ENCODE measurements at places on chromosomes 12 and 14.

DNA sequence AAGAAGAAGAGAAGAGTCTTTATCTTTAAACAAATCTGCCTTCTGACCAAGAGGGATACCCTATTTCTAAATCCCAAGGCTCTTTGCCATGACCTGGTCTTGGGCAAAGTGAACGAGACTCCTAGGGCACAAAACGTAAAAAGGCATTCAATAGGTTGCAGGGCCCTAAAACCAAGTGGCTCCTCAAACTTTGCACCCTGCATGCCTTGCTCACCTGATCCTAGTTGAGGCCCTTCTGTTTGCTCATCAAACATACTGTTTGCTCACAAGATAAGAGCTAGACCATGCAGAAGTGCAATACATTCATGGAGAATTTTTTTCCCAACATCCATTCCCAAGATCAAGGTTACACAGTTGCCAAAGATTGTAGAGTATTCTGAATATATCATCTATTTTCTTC is 7.9 kb upstream of the PRH1 start:
- no peak for DNase-seq

DNA sequence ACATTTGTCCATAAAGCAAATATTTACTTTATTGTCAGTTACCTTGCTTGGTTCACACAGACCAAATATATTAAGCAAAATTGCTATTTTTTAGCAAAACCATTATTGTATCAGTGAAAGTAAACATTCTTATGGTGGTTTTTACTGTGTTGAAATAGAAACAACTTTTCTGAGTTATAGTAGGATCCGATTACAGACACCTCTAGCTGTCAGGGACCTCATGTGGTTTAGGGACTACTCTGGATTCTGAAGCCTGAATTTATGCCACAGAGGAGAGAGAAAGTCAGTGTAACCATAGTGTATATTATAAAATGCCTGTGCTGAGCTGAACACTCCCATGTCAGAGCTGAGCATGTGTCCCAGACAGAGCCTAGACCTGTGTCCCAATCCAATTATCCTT is 287.5 kb downstream of the FLRT2 start:
- DNase-seq, result no peak

- no peak for DNase-seq
These were observed 97.6 kb upstream of the ZDHHC17 start for GRCh38 chr12:76666290-76666835.

DNA sequence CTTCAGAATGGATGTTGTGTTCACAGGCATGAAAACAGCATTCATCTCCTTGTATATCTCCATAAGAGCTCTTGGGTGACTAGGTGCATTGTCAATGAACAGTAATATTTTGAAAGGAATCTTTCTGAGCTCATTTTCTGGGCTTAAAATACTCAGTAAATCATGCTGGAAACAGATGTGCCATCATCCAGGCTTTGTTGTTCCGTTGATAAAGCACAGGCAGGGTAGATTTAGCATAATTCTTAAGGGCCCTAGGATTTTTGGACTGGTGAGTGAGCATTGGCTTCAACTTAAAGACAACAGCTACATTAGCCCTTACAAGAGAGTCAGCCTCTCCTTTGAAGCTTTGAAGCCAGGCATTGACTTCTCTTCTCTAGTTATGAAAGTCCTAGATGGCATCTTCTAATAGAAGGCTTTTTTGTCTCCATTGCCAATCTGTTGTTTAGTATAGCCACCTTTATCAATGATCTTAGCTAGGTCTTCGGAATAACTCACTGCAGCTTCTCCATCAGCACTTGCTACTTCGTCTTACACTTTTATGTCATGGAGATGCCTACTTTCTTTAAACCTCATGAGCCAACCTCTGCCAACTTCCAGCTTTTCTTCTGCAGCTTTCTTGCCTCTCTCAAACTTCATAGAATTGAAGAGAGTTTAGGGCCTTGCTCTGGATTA is 79.6 kb upstream of the PSMA6 start:
- no peak for DNase-seq

- peak; percentile 78 for DNase-seq
These were observed 721 bp downstream of the CABP1 start for GRCh38 chr12:120640861-120641833.

GRCh38 chr12:32155961-32156529 is 49.4 kb downstream of the BICD1 start:
- no peak for DNase-seq

- no peak for DNase-seq
These were observed 37.4 kb upstream of the NKX2-8 start for GRCh38 chr14:36619853-36620252.

DNA sequence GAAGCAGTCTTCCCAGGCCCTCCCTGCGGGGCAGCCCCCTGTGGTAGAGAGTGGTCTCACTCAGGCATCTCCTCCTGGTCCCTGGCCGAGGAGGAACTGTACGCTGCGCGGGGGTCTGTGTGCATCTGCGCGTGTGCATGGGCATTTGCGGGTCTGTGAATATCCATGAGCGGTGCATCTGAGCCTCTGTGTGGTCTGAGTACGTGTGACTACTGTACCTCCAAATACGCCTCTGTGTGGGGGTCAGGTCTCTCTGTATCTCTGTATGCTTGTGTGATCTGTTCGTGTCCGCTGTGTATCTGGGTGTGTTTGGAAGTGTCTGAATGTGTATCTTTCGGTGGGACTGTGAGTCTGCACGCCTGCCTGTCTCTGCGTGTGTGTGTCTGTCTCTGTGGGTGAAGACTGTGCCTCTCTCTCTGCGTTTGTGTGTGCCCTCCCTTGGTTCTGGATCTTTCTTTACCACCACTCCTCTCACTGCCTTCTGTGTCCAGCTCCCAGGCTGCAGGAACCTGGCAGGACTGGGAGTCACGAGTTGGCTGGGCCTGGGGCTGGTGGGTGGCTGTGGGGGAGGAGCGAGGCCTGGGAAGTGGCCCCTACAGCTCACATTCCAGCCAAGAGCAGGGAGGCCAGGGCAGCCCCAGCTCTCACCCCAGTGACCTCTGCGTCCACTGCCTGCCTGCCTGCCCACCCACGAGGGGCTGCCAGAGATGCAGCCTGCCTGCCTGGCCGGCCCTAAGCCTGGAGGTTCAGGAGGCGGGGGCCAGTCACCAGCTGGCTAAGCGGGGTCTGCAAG is 1.1 kb upstream of the PGF start:
- DNase-seq, result no peak

- peak; percentile 82 for DNase-seq
These were observed 36.3 kb upstream of the NPFF start for GRCh38 chr12:53543539-53543938.

Measured in AG20443 (cell line).